ENCODE measurements at places on chromosomes 11 and 22.

GRCh38 chr11:2377511-2378443 lies 667 bp downstream of the CD81 start:
- no peak for DNase-seq

DNA sequence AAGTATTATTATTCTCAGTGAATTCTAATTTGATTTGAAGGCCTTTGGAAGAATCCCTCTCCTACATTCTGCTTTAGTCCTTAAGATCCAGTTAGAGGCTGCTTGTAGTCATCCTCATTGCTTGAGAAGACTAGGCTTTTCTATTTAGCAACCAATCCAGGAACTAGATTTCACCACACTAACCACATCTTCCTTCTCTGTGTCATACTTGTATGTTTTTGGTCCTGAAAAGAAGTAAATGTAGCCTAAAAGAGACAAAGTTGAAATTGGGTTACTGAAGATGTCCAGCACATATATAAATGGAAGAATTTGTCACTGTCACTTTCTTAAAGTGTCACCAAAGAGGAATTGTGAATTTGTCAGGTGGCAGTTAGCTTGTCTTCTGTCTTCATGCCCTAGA lies 46.6 kb upstream of the MMP7 start:
- DNase-seq, result no peak

GRCh38 chr22:25883482-25884033 lies 141.6 kb downstream of the MYO18B start:
- no peak for DNase-seq

DNA sequence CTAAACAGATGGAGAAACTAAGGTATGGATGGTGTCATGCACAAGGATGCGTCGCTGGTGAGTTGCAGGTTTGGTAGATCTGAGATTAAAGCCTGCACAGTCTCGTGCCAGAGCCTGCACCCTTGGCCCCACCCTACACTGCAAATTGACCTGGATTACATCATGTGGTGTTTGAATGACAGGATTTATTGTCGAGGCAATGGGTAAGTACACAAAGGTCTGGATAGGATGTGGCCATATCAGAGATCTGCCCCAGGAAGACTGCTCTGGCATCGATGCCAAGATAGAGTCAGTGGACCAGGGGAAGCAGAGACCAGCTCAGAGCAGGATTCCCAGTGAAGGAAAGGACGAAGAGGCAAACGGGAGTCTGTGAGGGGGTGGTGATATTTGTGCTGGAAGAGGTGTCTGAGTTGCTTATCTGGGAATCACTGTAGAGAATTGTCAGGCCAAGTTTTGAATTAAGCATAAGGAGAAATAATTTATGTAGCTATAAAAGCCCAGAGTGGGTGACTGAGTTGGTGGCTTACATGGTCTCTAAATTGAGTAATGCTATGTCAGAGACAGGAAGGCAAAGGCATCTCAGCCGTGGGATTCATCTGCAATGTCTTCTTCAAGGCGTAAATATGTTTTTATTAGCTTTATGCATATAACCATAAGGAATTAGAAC lies 499.6 kb upstream of the B3GAT1 start:
- no peak for DNase-seq

DNA sequence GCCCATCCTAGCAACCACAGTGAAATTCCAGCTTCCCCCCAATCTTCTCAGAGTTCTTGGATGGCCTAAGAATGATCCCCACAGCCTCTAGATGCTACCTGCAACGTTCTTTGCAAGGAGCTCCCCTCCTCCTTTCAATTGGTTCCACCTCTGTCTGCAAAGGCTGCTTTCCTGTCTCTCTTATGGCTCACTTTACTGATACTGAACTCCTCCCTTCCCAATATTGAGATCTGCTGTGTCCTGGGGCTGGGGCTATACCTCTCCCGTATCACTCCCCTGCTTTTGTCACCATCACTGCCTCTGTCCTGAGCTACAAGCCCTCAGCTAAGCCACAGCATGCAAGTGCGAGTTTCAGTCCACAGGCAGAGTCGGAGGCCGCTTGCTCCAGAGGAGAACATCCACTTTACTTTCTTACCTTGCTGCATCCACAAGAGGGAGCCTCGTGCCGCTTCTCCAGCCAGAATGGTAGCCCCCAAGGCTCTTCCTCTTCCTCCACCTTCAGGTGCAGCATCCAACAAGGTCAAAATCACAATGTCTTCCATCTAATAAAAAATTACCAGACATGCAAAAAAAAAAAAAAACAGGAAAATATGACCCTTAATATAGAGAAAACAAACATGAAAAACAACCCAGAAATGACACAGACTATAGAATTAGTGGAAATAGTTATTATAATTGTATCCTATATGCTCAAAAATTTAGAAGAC lies 48.6 kb upstream of the TMEM45B start:
- DNase-seq, result no peak

DNA sequence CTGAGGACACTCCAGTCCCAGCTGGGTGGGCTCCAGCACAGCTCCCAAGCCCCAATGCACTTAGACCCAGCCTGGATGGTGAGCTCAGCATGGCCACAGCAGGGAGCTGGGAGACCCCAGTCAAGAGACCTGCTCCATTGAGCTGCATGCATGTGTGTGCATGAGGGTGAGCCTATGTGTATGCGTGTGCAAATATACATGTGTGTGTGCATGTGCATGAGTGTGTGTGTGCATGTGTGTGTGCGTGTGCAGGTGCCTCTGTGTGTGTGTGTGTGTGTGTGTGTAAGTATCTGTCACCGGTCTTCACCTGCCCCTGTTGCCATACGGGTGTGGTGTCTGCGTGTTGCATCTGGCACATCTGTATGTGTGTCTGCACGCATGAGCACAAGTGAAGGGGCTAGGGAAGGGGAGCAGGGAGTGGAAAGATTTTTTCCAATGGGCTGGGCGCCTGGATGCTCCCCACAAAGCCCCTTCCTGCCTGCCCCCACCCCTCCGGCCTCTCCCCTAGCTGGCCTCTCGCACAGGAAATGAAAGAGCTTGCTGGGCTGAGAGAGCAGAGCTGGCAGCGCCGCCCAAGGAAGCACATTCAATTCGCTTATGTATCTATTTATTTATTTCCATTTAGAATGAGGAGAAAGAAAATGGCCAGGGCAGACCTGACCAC lies 4.1 kb downstream of the TSPAN32 start:
- no peak for DNase-seq

DNA sequence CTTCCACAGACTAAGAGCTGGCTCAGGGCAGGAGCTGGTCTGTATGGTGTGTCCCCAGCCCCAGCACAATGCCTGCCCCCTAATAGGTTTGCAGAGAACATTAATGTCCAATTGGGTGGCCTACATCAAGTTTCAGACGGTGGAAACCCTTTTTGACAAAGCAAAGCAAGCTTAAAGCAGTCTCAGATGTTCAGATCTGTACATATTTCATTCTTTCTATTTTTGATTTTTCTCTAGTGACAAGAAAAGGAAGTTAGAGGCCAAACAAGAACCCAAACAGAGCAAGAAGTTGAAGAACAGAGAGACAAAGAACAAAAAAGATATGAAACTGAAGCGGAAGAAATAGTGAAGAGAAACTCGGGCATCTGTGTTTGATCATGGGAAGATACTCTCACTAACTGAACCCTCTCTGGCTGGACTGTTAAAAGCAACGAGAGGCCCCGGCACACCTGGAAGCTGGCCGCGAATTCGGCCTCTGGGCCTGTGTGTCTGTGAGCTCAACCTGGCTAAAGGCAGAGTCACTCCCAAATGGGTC lies 40.5 kb downstream of the NAT10 start:
- DNase-seq, result no peak

DNA sequence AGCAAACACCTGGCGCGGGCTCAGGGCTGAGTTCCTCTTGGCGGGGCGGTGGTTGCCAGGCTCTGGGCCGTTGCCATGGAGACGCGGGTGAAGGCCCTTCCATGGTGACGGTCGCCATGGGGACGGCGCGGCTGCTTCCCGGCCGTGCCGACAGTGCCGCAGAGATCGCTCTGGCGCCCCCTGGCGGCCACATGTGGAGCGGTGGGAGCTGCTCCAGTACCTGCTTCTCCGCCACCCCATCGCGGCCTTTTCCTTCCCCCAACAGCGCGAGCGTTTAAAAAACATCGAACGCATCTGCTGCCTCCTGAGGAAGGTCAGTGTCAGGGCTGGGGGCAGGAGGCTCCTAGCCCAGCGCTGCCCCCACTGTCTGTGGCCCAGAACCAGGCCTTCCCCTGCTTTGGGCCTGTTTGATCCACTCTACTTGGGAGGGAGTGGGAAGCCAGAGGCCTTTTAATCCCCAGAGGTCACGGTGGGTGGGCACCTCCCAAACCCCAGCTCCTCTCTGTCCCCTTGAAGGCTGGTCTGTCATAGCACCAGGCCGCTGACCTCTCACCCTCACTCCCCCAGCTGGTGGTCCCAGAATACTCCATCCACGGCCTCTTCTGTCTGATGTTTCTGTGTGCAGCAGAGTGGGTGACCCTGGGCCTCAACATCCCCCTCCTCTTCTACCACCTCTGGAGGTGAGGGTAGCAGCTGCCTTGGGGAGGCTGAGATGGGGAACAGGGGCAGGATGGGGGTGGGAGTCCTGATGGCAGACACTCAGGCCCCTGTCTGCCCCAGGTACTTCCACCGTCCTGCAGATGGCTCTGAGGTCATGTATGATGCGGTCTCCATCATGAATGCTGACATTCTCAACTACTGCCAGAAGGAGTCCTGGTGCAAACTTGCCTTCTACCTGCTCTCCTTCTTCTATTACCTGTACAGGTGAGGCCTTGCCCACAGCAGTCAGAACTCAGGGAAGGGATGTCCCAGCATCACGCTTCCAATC lies 4.8 kb downstream of the CNIH2 start:
- no peak for DNase-seq

DNA sequence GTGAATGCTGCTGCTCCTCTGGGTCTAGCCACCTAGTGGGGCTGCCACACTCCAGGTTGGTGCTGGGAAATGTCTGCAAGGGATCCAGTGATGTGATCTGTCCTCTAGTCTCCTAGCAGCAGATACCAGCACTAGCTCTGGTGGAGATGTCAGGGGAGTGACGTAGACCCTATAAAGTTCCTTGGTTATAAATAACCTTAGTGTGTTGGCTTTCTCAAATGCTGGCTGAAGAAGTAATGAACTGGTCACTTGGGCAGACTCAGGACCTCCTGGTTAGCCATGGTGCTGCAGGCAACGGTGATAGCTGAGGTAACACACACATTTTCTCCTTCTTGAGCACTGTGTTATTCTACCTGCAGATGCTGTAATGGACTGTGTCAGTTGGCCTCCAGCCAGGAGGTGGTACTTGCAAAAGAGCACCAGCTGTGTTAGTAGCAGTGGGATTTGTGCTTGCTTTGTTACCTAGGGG lies 35.5 kb downstream of the BBOX1 start:
- DNase-seq, result no peak

- no peak for DNase-seq
Observed at GRCh38 chr11:106533046-106533445, 455.6 kb downstream of the AASDHPPT start.

GRCh38 chr11:29018631-29019030 lies 910.4 kb downstream of the METTL15 start:
- no peak for DNase-seq

GRCh38 chr11:106998116-106998915 lies 20.0 kb downstream of the GUCY1A2 start:
- no peak for DNase-seq

DNA sequence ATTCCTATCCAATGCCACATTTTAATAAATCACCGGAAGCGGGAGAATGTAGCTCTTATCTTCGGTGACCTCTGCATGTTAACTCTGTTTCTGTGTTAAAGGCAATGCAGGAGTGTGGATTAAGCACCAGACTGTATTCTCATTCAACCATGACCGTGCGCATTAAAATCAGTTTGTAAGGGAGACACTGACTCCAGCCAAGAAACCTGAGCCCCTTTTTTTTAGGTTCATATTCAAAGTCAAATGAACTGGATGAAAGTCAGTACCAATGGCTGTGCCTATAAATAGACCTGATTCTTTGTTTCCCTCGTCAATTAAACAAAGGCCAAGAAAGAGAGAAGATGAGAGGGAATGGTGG lies 32.2 kb downstream of the C11orf91 start:
- DNase-seq, result no peak

- DNase-seq, result no peak
Observed at GRCh38 chr11:14261066-14261465, 97.9 kb downstream of the RRAS2 start.

DNA sequence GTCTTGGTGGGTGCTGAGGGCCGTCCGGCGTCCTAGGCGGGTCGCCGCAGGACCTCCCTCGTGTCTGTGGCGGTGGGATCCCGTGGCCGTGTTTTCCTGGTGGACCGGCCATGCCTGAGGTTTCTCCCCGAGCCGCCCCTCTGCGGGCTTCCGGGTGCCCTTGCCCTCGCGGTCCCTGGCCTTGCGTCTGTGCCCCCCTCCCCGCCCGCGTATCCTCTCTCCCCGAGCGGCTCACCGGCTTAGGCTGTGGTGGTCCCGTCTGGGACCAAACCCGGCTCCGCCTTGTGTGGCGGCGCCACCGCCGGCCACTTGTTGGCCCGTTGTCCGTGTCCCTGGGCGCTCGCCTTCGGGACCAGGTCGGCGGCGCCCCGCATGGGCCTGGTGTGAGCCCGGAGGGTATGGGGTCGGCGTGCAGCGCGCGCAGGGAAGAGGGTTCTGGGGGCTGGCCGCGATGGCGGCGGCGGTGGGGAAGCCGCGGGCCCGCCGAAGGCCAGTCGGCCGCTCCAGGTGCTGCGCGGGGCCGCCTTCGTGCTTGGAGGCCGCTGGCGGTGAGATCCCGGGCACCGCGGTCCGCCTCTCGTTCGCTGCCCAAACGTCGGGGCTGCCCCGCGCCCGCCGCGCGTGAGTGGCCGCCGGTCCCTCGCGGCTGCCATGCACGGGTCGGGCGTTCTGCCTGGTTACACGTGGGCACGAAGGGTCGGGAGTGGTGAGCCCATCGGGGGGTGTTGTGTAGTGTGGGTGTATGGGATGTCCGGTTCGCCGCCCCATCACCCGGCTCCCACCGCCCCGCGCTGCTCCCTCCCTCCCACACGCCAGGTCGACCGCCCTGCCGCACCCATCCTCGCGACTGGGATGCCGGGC lies 3899.1 kb upstream of the OR11H1 start:
- DNase-seq, result no peak

GRCh38 chr11:69924308-69925161 lies 105.3 kb upstream of the FGF3 start:
- no peak for DNase-seq

DNA sequence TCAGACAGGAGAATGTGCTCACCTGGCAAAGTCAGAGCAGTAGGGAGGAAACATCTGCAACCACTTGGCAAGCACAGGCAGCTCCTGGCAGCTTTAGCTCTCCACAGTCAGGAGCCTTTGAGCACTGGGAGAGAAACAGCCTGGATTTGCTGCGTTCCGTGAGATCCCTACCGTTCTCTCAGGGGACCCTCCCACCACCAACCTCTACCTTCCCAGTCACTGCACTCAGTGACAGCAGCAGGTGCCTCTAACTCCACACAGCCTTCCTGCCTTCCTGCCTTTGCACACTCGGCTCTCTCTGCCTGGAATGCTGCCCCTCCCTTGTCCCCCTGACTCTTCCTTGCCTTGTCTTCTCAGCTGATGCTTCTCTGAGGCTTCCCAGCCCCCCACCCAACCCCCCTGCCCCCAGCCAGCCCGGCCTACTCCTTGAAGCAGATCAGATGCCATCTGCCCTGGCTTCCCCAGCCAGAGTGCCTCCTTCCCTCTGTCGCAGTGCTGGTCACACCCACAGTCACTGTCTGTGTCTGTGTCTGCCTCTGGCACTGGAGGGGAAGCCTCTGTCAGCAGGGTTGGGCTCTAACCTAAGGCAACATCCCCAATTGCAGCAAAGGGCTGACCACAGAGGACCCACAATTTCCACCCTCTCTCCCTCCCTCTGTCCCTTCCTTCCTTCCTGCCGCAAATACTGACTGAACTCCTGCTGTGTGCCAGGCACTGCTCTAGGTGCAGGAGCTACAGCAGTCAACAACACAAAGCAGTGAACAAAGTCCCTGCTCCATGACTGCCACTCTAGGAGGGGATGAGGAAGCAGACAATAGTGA lies 14.9 kb upstream of the TSKU start:
- DNase-seq, result no peak

- DNase-seq, result no peak
Observed at GRCh38 chr11:40183073-40184064, 1276.1 kb downstream of the LRRC4C start.
